Large intestine (tissue), 12 donors: ENCODE measurements at places on chromosomes 12 and 14.

GRCh38 chr12:11621797-11622423 is 27.6 kb upstream of the ETV6 start:
- peak; percentile 3 for DNase-seq

DNA sequence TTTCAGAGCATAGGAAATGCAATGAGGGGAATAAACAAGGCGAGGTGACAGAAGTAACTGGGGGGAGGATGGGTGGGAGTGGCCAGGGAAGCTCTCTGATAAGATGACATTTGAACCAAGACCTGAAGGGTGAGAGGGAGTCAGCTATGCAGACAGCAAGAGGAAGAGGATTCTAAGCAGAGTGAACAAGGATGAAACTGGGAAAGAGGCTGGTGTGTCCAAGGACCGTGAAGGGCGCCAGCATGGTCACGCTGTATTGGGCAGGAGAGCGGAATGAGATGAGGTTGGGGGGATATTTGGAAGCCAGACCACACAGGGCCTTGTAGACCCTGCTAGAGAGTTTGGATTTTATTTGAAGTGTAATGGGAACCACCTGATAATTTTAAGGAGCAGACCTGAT is 10.5 kb upstream of the PPP1R1A start:
- DNase-seq, result no peak

DNA sequence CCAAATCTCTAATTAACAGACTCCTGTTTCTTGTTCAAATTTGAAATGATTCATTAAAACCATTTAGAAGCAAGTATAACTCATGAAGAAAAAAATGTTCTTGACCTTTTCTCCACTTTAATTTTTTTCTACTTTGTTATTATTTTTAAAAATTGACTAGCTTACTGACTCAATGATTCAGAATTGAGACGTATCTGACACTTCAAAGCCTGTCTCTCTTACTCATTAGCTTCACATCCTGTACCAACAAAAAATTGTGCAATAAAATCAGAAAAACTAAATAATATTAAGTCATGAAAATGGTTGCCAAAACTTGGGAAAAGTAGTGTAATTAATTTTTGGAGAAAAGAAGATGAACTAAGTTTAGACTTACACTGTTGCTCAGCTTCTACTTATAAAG is 331.2 kb downstream of the SLC16A7 start:
- no peak for DNase-seq

DNA sequence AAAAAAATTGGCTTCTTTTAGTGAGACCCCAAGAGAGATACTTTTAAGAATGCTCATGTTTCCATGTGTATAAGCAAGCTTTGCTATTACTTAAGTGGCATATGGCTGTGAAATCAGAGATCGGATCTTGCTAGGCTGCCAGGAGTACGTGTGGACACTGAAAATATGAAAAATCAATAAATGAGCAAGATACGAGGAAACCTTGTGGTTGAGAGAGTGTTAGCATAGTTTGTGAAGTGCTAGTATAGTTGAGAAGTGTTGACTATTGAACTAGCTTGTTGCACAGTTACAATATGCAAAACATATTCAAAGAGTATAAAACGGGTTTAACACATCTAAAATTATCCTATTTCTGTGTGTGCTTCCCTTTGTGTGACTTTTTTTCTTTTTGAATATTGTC is 230.9 kb upstream of the NOVA1 start:
- no peak for DNase-seq

DNA sequence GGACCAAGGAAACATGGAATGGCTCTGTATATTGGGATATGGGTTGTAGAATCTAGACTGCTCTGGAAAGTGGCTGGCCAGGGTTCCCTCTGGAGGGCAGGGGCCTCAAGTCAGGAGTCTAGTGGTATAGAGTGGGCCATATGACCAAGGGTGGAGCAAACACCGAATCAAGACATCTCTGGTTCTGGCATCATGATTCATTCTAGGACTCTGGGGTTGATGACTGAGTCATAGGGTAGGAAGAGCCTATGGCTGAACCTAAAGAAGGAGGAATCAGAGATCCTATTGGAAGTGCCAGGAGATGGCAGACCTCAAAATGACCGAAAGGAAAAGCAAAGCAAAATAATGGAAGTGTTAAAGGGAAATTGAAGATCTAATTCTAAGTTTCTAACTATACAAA is 356.4 kb upstream of the PRICKLE1 start:
- no peak for DNase-seq

GRCh38 chr12:62800707-62801400 is 134.1 kb downstream of the PPM1H start:
- DNase-seq, result no peak

DNA sequence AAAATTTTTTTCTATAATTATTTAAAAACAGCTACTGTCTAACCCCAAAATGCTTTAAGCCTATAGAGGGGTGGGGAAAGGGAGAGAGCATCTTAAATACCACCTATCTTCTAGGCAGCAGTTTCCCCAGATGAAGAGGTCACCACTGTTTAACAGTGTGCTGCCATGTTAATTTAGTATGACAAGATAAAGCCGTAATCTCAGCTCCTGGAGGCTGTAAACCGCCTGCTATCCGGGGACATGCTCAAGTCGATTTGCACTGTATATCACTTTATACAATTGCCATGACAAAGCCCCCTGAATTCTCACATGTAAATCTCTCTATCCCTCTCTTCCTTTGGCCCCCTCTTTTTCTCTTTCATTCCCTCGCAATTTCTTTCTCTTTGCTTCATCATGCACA is 68.5 kb downstream of the SOX5 start:
- no peak for DNase-seq

DNA sequence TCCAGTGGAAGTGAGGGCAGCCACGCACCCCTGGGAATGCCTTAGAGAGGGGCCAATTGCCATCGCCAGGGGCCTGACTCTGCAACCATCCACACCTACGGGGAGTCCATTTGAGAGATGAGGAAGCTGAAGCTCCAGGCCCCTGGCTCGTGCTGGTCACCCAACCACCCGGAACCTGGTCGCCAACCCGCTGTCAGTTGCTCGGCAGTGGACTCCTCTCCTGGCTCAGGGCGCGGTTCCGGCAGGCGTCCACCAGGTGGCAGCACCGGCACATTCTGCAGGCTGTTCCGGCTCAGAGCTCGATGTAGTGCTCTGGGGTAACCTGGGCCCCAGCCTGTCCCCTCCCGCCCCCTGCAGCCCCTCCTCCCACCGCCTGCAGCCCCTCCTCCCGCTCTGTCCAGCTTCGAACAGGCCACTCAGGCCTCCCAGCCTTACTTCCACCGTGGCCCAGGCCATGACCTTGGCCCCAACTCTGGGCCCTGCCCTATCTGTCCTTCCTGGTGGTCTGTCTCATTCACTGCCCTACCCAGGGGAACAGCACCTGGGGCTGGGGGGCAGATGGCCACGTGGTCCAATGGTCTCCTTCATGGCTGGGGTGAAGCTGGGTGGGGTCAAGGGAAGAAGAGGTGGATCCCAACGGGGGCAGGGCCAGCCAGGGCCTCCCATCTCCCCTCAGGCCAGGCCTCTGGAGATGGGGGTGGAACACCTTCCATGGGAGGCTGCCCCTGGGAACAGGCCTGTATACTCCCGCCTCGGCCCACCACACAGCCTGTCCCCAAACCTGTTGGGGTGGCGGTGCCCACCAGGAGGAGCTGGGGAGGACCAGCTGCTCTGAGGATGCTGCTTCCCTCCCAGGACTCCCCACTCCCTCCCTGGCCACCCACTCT is 15.7 kb downstream of the SIVA1 start:
- DNase-seq, result peak; percentile 68

DNA sequence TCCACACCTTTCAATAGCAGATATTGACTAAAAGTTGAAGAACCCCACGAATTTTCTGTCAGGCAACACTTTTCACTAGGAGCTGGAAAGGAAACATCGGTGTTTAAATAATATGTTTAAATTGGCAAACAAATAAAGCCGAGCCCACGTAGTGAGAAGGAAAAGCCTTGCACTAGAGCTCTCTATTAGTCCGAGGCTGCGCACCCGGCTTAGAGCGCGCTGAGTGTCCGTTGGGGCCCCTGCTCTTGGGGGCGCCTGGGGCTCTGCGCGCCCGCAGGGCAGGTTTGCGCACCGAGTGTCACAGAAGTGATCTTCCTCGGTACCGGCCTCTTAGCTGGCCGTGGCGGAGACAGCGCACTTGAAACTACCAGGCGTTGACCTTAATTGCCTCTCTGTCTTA is 6.4 kb downstream of the TTC6 start:
- DNase-seq, result peak; percentile 53

DNA sequence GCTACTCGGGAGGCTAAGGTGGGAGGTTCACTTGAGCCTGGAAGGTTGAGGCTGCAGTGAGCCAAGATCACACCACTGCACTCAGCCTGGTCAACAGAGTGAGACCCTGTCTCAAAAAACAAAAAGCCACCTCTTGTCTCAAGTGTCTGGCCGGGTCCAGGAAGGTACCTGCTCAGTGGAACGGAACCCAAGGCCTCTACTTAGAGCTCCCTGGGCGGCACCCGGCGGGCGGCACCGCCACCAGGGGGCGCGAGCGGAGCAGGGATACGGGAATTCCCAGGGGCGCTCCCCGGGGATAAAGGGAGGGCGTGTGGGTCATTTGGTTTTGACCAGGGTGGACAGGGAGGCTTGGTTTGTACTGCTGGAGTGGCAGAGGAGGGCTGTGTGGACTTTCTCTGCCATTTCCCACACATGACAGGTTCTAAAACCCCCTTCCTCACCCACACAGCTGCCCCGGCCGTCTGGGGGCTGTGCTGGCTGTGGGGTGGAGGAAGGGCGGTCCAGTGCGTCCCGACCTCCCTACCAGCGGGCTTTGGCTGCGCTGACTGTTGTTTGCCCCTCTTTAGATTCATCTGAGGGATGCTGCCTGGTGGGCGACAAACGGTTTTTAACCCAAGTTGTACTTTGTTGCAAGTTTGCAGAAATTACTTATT is 91.4 kb downstream of the SETD3 start:
- DNase-seq, result peak; percentile 42

DNA sequence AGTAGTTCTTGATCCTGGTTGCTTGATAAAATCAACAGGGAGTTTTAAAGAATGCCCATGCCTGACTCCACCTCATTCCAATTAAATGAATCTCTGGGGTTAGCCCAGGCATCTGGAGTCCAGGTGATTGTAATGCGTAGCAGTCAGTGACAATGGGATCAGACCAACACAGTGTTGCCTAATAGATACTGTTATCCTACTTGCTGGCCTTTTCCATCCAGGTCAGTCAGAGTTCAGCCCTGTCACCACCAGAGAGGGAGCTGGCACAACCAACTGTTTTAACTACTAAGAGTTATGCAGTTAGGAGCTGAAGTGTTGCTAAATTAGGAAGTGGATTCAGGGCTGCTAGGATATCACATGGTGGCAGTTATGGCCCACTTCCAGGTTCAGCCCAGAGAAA is 107.1 kb downstream of the GPR135 start:
- DNase-seq, result peak; percentile 34

GRCh38 chr12:24595652-24596235 is 353.2 kb downstream of the BCAT1 start:
- no peak for DNase-seq

DNA sequence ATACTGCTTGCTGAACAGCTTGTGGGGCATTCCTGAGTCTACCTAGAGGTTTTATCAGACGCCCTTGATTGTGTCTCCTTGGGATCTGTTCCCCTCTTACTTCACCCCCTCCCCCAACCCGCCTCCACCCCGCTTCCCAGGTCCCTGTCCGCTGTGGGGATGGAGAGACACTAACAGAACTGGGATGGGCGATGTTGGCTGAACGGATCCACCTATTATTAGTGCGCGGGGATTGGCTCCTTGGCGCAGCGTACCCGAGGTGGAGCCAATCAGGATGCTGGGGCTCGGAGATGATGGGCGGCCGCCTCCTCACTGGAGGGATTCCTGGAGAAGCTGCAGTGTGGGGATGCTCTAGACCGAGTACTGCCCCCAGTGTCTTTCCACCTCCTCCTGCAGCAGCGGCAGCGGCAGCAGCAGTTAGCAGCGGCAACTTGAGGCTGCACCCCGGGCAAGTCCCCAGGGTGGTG is at the start of gene SYT1:
TSS of gene SYT1 (plus strand) at position 372 of the 467 bp plus-strand sequence.
- DNase-seq, result peak; percentile 11

GRCh38 chr12:111720457-111720856 is 34.6 kb downstream of the ACAD10 start:
- DNase-seq, result no peak

GRCh38 chr12:11771356-11771755 is 121.9 kb downstream of the ETV6 start:
- DNase-seq, result no peak

GRCh38 chr12:124956571-124956970 is 32.4 kb downstream of the DHX37 start:
- no peak for DNase-seq

GRCh38 chr14:64954491-64955240 is 12.1 kb upstream of the GPX2 start:
- DNase-seq, result no peak

DNA sequence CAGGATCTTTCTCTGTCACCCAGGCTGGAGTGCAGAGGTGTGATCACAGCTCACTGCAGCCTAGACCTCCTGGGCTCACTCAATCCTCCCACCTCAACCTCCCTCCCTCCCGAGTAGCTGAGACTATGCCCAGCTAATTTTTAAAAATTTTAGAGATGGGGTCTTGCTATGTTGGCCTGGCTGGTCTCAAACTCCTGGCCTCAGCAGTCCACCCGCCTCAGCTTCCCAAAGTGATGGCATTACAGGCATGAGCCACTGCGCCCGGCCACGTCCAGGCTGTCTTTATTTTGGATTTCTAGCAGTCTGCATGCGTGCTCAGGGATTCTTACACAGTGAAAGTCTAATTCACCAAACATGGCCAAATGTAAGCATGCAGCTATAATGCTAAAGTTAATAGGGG is 17.8 kb downstream of the SLC8B1 start:
- DNase-seq, result no peak

DNA sequence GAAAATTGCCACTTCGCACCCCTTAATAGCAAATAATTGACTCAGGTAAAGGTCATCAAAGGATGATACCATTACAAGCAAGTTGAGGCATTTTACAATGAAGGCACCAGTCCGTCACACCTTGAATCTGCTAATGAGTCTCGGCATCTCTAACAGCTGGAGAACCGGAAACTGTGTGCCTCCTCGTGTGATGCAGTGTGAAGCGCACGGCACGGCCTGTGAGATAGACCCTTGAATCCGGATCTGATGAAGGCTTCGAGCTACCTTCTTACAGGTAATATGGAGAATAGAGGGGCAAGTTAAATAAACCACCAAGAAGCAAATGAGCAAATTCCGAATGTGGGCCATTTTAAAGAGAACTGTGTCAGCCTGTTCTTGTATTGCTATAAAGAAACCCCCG is 19.8 kb upstream of the TUBA1A start:
- no peak for DNase-seq

GRCh38 chr12:1656902-1657301 is 27.9 kb downstream of the WNT5B start:
- no peak for DNase-seq

DNA sequence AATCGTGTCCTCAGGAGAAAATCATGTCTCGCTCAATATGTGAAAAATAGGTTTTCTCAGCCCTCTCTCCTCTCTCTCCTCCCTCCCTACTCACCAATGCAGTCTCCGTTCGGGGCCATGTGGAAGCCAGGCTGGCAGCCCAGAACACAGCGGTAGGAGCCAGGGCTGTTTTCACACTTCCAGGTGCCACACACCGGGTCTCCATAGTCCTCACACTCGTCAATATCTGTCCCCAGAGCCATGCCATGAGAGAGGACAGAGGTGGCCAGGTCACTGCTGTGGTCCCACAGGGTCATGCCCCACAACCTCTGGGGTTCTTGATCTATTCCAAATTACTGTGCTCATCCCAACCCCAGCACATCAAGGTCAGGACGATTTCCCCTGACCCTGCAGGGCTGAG is 13.5 kb downstream of the ISCA2 start:
- DNase-seq, result no peak
